ENCODE measurements at places on chromosomes 5 and 9. TPM values are rescaled to one million over a fixed set of nuclear protein-coding genes. Genes with fewer than 3 reads are reported as not detected.

The BTNL9 gene
- not detected for total RNA-seq

The CD72 gene
- 0.49 TPM for total RNA-seq

The ZNF782 gene
- 3.2 TPM for total RNA-seq

The COMMD10 gene
- total RNA-seq = 23.6 TPM

The PCDHGC3 gene
- 36.5 TPM for total RNA-seq

The TRAF2 gene
- total RNA-seq = 22.7 TPM

The FNIP1 gene
- 10.6 TPM for total RNA-seq

All from mesangial cell (primary cell).